Fibroblast of villous mesenchyme (primary cell): ENCODE measurements at places on chromosomes 1 and 21. TPM values are rescaled to one million over a fixed set of nuclear protein-coding genes. Genes with fewer than 3 reads are reported as not detected.

The TRNP1 gene
- 13.2 and 27.6 TPM in 2 replicates for total RNA-seq

The OR10J1 gene
- total RNA-seq, result not detected in 2 replicates

The AHDC1 gene
- 17.1 and 22.5 TPM in 2 replicates for total RNA-seq

The SLC35D1 gene
- total RNA-seq, result 18.4 and 25.0 TPM in 2 replicates

The HMCN1 gene
- total RNA-seq, result 5.2 and 14.2 TPM in 2 replicates

The BCL2L15 gene
- total RNA-seq, result under 0.01 and 0.32 TPM in 2 replicates

The ACTRT2 gene
- not detected in 2 replicates for total RNA-seq

The KCNA3 gene
- under 0.01 and 0.64 TPM in 2 replicates for total RNA-seq

The CYP2J2 gene
- under 0.01 TPM in 1 of 2 replicates, not detected in the other for total RNA-seq

The RORC gene
- total RNA-seq, result under 0.01 TPM in 1 of 2 replicates, not detected in the other

The CRABP2 gene
- total RNA-seq, result 39.0 and 80.7 TPM in 2 replicates

The LCE1B gene
- total RNA-seq, result not detected in 2 replicates

The RBP7 gene
- 0.43 TPM in 1 of 2 replicates, not detected in the other for total RNA-seq

The CLK2 gene
- total RNA-seq, result 19.3 and 21.6 TPM in 2 replicates
